ENCODE measurements at places on chromosomes 1 and 21.

DNA sequence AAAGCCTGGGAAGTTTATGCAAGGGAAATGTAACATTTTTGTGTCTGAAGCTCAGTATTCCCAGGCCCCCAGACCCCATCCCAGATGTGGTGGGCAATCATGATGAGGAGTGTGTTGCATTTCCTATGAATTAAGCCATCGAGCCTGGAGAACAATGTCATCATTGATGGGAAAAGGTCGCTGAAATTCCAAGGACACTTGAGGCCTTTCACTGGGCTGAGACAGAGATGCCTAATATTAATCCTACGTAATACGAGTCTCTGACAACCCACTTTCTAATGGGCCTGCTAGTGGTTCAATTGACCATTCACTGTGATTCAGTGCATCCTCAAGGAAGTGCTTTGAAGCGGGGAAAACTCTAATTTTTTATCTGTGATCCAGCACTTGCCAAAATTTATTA is 291.6 kb downstream of the PLPP3 start:
- DNase-seq: no peak

GRCh38 chr1:39981945-39982344 is 27.0 kb downstream of the MFSD2A start:
- peak; percentile 22 for DNase-seq

- DNase-seq: no peak
Observed at GRCh38 chr1:225834417-225835329, 24.7 kb downstream of the EPHX1 start.

DNA sequence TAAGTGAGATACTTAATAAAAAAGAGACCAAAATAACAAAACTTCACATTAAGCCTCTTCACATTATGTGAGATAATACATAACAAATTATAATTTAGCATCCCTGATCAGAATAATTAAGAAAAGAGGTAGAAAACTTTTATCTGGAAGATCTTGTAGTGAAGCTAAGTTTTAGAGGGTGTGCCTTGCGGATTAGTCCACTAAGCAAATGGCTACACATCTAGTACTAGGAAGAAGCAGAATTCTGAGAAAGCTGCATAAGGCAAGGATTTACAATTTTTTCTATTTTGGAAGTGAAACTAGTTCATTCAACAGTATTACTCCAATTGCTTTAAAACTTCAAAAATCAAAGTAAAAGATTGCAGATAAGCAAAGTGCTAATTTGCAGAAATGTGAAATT is 3.5 kb downstream of the YOD1 start:
- no peak for DNase-seq

DNA sequence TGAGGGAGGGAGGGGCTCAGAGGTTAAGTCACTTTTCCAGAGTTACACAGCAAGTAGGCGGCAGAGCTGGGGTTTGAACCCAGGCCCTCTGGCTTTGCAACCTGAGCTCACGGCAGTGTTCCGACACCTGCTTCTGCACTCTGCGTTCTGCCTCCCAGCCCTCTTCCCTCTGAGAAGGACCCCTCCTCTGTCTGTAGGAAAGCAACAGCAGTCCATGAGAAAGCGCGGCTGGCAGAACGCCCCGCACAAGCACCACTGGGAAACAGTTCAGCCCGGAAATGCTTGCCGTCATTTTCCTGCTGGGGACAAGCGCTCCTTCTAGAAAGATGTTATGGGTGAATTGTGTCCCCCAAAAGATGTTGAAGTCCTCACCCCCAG is 241.1 kb downstream of the NPHP4 start:
- no peak for DNase-seq

DNA sequence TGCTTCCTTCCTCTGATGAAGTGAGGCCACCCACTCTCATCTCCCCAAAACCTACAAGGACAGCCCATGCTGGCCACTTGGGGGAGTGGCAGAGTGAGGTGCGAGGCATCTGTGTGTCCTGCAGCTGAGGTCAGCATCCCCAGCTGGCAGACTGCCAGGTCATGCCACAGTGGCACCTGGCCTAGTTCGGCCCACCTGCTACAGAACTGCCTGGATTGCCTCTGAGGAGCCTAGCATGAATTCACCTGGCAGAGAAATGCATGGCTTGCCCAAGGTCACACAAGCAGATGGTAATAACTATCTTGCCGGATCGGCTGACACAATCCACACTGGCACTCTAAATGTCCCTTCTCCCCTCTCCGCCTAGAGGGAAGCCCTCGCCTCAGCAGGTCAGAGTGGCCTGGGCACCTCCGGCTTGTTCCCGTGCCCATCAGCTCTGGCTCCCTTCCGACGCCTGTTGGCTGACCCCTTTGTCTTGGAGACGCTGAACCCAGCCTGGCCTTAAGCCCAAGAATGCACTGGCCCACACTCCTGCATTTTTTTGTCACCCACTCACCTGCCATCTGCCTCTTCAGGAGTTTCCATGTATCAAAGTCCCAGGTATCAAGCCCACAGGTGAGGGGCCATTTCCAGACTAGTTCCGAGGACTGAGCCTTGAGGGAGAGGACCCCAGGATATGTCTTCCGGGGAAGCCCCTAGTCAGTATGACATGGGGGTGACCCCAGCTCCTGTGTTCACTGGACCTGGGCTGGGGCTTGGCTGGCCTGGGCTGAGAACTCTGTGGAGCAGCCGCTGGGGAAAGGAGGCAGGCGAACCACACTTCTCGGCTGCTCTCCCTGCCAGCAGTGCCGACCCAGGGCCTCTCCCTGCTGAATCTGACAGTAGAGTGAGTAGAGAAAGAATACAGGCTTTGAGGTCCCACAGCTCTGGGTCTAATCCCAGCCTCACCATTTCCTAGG is 21.7 kb downstream of the ECE1 start:
- no peak for DNase-seq

DNA sequence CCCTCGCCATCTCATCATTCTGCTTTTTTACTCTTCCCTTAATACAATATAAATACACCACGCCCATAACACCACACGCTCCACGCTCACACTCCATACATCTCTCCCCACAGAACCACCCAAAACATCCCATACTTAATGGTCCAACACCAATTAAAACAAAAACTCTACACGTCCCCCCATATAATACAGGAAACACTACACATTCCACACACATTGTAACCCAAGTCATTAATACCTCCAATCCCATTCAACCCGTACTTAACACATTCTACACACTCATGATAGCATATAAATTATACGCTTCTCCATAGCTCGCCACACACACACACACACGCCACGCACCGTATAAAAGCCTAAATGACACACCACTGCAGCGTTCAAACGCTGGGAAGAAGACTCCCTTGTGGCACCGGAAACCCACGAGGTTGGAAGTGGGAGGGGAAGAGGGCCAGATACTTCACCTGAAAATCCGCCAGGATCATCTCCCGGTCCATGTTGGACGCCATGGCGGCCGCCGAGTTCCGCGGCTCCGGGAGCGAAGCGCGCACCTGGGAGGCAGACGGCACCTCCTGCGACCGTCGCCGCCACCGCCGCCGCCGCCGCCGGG is 659 bp downstream of the FAF1 start:
- DNase-seq: no peak

DNA sequence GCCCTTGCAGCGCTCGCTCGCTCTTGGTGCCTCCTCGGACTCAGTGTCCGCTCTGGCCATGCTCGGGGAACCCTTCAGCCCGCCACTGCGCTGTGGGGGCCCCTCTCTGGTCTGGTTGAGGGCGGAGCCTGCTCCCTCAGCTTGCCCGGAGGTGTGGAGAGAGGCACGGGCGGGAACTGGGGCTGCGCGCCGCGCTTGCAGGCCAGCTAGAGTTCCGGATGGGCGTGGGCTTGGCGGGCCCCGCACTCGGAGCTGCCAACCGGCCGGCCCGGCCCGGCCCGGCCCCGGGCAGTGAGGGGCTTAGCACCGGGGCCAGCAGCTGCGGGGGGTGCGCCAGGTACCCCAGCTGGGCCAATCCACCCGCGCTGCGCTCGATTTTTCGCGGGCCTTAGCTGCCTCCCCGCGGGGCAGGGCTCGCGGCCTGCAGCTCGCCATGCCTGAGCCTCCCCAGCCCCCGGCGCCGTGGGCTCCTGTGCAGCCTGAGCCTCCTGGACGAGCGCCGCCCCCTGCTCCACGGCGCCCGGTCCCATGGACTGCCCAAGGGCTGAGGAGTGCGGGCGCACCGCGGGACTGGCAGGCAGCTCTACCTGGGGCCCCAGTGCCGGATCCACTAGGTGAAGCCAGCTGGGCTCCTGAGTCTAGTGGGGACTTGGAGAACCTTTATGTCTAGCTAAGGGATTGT is 217.0 kb upstream of the PKN2 start:
- DNase-seq: no peak
